ENCODE measurements at places on chromosomes 6 and 20.

DNA sequence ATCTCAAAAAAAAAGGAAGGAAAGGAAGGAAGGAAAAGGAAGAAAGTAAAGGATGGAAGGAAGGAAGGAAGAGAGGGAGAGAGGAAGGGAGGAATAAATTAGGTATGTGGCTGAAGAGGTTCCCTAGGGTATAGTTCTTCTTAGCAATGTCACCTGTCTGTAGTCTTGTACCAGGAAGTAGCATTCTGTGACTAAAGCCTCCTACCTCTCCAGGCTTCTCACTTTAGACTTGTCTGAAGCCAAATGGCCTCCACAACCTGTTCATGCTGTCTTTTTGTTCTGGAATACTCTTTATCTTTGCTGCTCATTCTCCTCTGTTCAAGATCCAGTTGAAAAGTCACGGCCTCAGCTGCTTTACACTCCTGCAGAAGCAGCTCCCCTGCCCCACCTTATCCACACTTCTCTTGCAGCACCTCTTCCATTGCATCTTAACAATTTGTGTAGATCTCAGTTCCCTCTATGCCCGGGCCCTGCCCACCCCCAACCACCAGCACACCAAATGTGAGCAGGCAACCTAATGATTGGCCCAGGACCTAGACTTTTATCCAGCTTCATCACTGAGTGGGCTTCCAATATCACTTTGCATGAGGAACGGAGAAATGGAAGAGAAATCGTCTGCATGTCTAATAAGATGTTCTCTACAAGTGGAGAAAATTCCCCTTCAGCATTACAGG lies 19.1 kb downstream of the GCNT2 start:
- DNase-seq: no peak

DNA sequence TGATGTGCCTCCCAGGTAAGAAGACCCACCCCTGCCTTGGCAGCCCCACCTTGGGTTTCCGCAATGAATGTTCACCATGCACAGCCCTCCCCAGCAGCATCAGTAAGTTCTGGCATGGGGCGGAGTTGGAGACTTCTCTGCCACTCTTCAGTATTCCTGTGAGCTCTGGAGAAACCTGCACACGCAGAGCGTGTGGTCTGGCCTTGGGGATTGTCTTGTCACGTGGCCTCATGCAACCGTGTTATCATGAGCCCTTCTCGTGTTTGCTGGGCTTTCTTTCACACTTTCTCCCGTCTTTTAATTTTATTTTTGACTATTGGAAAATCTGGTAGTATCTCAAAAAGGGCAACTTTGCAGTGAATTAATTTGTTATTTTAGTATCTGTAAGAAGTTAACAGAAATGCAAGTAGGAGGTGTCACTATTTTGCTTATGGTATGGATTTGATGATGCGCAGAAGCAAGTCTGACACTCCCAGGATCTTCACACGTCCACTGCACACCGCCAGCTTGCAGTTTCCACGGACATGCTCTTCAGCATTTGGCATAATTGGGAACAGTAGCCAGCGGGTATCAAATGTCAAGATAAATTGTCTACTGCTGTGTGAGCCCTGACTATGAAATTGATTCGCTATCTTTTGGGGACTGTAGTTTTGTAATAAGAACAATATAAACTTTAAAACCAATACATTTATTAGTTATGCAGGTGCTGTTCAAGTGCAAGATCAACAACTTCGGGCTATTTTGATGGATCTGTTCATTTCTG lies 463.5 kb downstream of the QKI start:
- DNase-seq: no peak

GRCh38 chr6:136552054-136552453 lies 1.8 kb upstream of the MAP7 start:
- DNase-seq: no peak

- DNase-seq: no peak
Measured at GRCh38 chr6:157196391-157196790, 126.9 kb downstream of the TMEM242 start.

- no peak for DNase-seq
Measured at GRCh38 chr6:92125681-92126080, 1293.7 kb downstream of the EPHA7 start.

- DNase-seq: peak; percentile 11
Measured at GRCh38 chr6:30915591-30915946, 1.5 kb downstream of the VARS2 start.

- DNase-seq: no peak
Measured at GRCh38 chr6:74879234-74879633, 326.6 kb downstream of the COL12A1 start.

DNA sequence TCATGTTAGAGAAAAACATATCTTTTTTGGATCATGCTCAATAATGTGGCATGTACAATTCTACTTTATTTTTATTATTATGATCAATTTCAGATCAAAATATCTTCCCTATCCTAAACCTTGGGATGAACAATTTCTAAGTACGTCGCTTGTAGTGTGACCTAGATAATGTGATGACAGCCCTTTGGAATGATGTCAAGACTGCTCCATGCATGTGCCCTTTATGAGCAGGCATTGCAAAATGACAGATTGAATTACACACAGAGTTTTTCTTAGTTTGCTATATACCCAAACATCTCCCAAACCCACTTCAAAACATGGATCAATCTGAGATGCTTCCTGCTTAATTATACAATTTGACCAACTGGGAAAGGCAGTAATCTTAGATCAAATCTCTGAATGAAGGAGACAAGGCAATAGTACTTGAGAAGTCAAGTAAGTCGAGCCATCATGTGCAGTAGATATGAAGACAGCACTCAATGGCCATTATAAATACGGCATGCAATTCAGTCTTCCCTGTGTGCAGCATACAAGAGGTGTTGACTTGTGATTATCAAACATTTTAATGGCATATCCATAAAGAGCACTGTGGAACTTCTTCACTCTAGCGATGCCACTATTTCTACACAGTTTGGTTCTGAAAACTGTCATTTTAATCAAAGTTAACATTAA lies 294.8 kb downstream of the RNF144B start:
- DNase-seq: no peak

DNA sequence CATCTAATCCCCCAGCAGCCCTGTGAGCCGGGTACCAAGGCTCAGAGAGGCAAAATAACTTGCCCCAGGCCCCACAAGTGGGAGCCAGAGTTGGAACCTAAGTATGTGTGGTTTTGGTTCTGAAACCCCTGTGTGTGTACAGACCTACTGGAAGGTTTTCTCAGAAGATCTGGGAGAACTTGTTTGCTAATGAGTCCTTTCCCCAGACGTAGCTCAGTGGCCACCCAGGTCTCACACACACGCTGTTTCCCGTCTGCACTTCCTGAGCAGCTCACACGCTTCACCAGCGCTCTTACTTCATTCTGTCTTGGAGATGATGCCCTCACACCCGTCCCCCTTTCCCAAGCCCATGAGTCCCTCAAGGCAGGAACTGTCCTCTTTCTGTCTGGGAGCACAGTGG lies 8.2 kb downstream of the CCN5 start:
- DNase-seq: no peak

DNA sequence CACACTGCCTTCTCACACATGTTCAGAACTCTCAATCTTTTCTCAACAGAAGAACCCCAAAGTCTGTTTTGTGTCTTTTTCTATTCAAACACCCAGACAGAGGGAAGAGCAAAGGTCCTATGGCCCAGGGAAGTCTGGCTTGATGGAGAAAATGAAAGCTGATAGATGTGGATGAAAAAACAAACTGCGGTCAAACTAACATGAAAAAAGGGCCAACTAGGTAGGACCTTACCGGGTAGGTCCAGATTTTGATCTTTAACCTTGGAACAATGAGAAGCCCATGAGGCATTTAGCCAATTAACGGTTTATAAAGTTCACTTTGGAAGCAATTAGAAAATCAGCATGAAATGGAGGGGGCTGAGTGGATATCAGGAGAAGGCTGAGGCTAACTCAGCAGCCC lies 507.7 kb upstream of the SLC35B3 start:
- DNase-seq: no peak

GRCh38 chr6:163457637-163458561 lies 43.4 kb downstream of the QKI start:
- no peak for DNase-seq

GRCh38 chr20:41308726-41309413 lies 8.7 kb downstream of the ZHX3 start:
- DNase-seq: no peak

- no peak for DNase-seq
Measured at GRCh38 chr6:66126358-66126757, 419.3 kb upstream of the EYS start.

DNA sequence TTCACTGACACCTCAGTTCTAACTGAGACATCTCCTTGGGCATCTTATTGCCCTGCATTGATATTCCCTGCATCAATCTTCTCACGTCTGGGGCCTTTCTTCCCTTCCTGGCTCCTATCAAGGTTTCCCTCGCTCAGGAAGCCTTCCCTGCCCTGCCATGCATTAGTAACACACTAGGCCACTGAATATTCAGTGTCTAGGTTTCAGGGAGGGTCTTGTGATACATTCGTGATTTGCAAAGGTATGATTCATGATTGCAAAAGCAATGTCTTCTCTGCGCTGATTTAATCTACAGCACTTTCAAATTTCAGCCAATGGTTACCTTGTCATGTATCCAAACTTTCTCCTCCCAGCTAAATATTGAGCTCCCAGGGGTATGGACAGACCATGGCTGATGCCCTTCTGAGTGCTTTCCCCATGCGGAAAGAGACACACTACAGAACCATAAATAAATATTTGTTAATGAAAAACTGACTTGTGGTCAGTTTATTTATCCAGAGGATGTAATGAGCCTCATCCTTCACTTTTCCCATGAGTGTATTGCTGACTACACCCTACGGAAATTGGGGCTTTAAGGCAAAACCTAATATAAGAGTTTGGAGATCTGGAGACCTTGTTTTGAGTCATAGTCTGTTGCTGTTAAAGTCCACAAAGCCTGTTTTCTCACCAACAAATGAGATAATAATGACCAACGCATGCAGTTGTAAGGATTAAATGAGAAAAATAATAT lies 21.6 kb upstream of the PCSK2 start:
- DNase-seq: no peak

DNA sequence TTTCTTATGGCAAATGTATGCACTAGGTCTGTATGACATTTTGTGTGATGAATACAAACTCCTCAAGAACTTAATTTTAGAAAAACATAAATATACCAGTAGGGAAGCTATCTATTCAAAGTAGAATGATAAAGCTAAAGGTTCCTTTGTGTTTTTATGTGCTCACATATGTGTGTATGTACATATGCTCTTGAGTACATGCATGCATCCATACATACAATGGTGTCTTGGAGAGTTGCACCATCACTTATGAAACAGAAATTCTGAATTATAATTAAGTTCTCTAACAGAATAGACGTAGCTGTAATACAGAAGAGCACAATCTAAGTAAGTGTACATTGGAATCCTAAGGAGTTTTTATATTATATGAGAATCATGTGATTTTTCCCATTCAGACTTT lies 2.3 kb downstream of the NKAIN2 start:
- no peak for DNase-seq

DNA sequence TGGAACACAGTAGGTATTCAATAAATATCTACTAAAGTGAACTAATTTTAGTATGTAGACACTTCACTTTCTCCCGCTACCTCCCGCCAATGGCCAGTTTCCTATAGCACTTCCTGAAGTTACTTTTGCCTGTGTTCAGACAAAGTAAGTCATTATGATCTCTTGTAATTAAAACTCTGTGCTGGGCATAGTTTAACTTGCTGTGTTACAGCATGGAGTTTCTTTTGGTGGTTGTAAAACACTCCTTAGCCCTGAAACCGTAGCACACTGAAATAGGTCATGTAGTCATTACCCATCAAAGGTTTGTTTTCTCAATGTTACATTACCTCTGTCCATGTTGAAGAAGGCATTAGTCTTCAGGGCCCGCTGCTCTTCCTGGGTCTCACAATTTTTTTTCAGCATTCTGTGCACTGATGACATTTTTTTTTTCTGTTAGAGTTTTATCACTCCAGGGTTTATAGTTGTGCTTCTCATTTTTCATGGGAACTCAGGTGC lies 54.0 kb upstream of the CENPW start:
- no peak for DNase-seq

DNA sequence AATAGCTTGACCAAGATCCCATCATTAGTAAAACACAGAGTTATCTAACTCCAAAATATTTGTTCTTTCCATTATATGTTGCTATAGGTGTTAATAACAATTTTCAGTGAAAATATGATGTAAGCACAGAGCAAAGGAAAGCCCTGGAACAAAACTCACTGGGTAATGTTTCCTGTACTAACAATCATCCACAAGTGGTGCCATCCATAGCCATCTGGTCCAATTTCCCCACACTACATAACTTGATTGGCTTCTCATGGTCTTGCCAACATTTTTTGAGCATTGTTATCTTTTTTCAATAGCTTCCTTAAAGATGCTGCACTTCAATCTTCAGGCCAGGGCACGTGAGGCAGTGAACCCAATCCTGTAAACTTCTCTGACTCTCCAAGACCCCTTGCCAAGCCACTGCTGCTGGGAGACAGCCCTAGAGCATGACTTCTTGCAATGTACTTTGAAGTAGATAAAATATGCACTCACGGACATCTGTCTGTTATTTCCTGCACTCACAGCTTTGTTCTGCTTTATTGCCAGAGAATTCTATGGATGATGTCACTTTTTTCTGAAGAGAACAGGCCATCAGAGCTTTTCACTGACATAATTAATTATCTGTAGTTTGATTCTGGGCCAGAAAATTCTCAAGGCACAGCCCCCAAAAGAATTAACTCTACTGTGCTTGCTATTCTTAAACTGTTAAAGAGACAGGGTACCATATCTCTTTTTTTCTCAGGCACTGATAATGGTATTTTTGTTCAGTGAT lies 97.5 kb upstream of the TMEM30A start:
- no peak for DNase-seq

DNA sequence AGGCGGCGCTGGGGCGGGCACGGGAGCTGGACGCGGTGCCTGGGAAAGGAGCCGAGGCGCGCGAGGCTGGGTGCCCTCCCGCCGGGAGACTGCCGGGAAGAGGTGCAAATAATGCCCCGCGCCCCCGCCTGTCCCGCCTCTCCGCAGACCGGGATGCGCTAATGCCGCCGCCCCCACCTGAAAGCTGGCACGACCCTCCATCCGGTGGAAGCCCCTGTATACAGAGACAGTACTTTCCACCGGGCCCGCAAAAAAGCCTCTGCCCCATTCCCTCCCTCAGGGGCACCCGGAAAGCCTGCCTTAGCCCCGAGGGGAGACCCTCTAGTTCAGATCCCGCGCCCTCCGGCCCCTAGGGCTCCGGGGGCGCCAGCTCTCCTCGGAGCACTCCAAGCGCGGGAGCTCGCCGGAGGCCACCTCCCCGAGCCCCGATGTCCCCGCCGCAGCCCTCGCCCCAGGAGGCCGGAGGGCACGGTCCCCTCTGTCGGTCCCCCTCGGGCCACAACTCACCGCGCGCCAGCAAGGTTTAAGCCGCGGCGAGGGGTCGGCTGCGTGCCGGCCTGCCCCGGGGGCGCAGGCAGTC lies 1.2 kb downstream of the GRM4 start:
- no peak for DNase-seq

- DNase-seq: no peak
Measured at GRCh38 chr20:44028868-44029847, 114.5 kb downstream of the TOX2 start.

GRCh38 chr6:130997061-130997753 lies 65.8 kb downstream of the EPB41L2 start:
- no peak for DNase-seq
